ENCODE measurements at places on chromosomes 2 and 18.

GRCh38 chr2:156457523-156458517 lies 21.6 kb downstream of the GPD2 start:
- no peak for DNase-seq

- no peak for DNase-seq
These were observed 93.2 kb upstream of the CAB39 start for GRCh38 chr2:230619491-230619890.

- no peak for DNase-seq
These were observed 391.8 kb upstream of the CRIM1 start for GRCh38 chr2:35963824-35964223.

GRCh38 chr2:226450141-226450540 lies 349.5 kb downstream of the IRS1 start:
- no peak for DNase-seq

GRCh38 chr2:190250421-190250820 lies 69.2 kb downstream of the HIBCH start:
- DNase-seq, result no peak

GRCh38 chr2:172087780-172088244 lies 2.5 kb downstream of the DLX1 start:
- no peak for DNase-seq

- no peak for DNase-seq
These were observed 109.7 kb upstream of the PKDCC start for GRCh38 chr2:41937921-41938708.

- no peak for DNase-seq
These were observed 259.1 kb downstream of the LTBP1 start for GRCh38 chr2:33205693-33206434.

Measured in epithelial cell of proximal tubule (primary cell).